ENCODE measurements at places on chromosomes 5 and 9.

- DNase-seq = no peak
These were observed 20.0 kb upstream of the RUFY1 start for GRCh38 chr5:179530069-179530998.

- no peak for DNase-seq
These were observed 26.5 kb downstream of the SEMA4D start for GRCh38 chr9:89471390-89471789.

DNA sequence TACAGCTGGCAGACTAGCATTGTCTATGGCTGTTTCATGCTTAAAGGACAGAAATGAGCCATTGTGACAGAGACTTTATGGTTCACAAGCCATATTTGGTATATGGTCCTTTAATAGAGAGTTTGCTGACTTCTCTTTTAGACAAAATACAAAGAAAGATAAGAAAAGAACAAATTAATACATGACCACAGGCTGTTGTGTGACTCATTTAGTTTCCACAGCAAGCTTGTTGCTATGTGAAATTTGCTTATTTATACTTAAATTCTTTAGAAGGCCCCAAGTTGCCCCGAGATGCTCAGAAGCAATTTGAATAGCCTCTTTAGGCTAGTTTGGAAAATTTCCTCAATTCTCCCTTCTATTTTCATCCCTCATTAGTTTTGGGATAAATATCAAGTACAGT is 315.3 kb upstream of the RPS23 start:
- DNase-seq = no peak

DNA sequence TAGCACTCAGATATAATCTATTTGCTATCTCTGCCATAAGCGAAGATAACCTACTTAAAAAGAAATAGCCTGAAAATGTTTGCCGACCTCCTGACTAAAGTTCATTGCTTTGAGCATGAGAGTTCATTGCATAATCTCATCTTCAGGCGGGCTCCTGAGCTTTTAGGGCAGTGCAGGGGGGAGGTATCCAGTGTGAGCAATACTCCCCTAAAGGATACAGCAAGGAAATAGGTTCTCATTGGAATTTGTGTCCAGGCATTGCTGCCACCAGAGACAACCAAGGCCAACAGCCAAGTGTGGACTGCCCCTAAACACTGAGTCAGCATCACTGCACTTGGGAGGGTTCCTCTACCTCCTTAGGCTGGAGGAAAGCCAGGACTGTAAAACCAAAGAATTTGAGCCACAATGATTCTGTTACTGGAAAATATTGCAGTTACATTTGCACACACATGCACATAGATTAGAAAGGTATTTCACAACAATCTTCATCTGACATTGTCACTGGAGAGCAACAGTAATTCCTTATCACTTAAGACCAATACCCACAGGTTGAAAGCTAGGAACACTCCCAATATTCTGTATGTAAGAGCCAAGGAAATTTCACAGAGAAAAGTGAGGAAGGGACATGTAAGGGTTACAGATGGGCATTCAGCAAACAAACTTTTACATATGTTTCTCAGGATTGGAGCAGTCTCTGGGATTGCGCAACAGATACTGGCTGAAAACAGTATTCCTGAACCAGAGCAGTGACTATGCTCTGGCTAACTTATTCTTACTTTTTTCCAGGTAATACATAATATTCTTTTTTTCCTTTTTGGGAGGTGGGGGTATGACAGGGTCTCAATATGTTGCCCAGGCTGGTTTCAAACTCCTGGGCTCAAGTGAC is 98.6 kb upstream of the TLE1 start:
- DNase-seq = no peak

DNA sequence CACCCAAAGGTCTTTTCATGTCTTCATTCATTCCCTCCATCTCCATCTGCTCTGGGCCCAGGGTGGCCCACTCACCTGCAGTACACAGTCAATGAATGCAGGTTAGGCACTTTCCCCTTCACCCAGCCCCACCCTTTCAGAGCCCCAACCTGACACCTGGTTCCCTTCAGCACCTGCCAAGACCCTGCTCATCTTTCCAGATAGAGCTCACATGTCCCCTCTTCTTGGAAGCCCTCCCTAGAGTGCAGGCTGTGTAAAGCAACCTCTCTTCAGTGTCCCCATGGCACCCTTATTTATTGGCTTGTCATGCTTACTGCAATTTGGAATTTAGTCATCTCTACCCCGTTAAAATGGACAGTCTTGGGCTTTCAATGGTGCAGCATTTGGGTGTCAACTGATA is 13.0 kb upstream of the CPEB4 start:
- DNase-seq = no peak

DNA sequence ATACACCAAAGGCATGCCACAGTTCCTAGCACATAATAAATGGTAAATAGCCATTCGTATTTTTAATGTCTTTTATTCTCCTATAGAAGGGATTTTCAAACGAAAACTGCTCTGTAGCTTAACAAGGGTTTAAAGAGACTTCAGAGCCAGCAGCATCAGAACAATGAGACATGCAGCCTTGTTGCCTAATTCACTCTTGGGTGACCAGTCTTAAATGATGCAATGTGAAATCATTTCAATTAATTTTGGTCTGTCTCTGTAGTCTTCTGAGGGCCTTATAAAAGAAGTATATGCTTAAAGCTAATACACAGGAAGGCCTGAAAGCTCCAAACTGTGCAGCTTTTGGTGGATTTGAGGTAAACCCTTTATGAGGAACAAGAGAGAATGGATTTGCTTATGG is 888.8 kb upstream of the WWC1 start:
- DNase-seq = no peak

DNA sequence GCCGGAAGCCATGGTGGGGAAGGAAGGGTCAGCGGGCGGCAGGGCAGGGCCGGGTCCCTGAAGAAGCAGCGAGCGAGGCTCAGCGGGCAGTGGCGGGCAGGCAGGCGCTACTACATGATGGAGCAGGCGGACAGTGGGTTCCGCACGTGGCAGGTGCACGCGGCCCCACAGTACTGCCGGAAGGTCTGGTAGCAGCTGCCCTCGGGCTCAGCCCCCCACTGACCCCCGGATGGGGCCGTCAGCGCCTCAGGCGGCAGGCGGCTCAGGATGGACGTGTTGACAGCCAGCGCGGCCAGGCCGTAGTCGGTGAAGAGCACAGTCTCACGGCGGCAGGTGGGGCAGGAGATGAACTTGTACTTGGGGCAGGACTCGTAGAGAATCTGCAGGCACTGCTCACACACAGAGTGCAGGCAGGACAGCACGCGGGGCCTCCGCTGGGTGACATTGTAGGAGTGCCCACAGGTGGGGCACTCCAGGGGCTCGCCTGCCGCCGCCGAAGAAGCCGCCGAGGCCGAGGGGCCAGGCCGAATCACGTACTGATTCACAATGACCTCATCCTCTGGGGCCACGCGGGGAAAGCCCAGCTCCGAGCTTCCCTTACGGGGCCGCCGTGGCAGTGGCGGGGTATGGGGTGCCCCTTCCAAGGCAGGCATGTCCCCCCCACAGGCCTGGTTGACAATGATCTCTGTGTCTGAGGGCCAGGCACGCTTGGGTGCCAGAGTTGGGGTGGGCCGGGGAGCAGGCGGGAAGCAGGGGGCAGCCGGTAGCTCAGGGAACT is 1.5 kb downstream of the RNF208 start:
- DNase-seq = no peak

DNA sequence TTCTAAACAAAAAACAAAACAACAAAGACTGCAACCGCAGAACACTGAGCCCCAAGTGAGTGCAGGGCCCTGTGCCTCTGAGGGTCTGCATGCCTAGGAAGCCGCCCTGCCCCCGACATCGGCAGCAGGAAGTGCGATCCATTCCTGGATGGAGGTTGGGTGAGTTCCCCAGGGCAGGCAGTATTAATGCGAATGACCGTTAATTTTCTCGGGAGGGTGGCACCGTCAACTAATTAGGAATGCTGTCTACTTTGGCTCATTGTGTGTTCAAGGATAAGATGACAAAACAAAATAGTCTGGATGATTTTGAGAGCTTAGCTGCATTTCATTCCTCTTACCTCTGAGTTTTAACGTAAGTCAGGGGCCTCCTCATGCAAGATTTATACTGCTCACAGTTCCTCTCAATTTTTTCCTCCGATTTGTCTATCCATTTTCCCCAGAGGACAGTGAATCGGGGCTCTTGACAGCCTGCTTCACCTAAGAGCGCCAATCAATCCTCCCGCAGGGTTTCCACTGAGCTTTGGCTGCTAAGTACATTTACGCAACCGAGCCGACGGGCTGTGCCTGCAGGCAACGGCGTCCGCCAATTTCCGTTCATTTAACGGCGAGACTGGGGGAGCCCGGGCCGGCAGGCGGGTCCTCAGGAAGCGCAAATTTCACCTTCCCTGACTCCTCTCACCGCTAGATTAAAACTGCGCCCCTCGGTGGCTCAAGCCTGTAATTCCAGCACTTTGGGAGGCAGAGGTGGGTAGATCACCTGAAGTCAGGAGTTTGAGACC is 2.9 kb upstream of the NXNL2 start:
- no peak for DNase-seq

DNA sequence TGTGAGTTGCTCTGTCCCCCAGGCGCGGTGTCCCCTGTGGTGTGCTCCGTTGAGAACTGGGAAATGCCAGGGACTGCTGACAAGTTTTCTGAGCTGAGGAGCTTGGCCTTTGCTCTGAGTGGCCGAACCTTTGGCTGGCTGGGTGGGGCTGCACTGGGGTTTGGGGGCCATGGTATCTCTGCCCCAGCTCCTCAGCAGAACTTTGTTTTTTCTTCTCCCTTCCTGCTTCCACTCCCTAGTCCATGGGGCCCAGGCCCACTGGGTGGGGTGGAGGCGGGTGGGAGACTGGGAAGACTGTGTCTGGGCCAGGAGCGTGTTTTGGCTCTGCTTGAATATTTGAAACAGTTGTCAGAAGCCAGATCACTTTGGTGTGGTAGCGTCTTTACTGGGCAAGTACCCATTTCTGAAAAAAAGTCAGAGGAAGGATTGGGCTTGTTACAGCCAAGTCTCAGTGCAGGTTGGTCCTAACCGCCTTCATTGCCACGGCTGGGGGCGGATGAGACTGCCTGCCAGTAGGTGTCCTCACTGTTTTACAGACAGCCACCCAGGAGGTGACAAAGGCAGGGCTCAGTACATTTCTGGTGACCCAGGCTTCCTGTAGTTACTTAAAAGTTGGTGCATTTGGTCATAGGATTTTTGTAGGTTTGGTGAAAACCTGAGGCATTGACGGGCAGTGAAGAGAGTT is 92.7 kb downstream of the DAB2IP start:
- DNase-seq = no peak

- DNase-seq = no peak
These were observed 506.5 kb downstream of the ISL1 start for GRCh38 chr5:51889703-51890102.

Measured in Panc1 (cell line).